ENCODE measurements at places on chromosomes 2 and 18.

DNA sequence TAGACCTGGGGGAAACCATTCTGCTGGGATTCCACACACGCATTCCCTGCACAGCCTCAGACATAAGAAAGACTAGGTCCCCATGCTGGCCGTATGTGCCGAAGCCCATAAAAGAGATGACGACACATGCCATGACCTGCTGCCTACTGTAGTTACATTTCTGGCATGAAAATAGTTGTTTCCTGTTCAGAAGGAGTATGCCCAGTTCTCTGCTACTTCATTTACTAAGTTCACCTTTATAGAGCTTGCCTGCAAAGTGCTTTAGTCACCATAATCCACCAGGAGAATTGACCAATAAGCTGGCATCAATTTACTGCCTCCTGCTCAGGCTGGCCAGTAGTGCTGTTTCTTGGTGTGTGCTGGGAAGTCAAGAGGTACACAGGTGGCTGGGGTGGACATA is 150.2 kb upstream of the ALPP start:
- no peak for DNase-seq

DNA sequence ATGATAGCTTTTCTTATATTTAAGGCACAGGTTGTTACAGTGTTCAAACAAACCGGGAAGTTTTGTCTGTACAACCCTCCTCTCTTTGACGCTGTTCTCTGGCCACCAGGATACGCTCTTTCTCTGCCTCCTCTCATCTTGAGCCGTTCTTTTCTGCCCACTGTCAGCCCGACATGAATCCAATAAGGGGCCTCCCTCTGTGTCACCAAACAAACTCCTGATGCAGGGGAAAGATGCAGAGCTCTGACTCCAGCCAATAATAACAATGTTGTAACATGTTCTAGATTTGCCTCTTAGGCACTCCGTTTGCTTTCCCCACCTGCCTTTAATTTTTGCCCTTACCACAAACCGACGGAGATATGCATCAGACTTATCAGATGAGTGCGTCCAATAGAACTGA is 449.3 kb downstream of the SLC4A3 start:
- DNase-seq = no peak

DNA sequence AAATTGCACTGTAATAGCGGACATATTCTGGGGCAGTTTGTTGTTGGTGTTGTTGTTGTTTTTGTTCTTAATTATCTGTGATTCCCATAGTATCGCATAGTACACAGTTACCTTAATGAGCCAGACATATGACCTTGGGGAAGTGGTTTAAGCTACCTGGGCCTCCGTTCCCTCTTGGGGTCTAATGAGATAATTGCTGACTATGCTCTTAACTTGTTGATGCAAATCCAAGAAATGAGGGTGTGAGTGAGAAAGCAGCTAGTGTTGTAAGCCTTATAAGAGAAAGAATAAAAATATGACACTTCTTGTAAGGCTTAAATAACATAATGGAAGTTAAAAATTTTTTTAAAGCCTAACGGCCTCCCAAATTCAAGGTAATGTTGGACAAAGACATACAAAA is 7.1 kb downstream of the NMI start:
- DNase-seq = no peak

GRCh38 chr2:74199871-74200305 is 1.5 kb downstream of the MTHFD2 start:
- no peak for DNase-seq

GRCh38 chr2:212941361-212941760 is 210.1 kb downstream of the IKZF2 start:
- DNase-seq = no peak

- no peak for DNase-seq
Observed at GRCh38 chr2:136060416-136060815, 57.5 kb downstream of the CXCR4 start.

DNA sequence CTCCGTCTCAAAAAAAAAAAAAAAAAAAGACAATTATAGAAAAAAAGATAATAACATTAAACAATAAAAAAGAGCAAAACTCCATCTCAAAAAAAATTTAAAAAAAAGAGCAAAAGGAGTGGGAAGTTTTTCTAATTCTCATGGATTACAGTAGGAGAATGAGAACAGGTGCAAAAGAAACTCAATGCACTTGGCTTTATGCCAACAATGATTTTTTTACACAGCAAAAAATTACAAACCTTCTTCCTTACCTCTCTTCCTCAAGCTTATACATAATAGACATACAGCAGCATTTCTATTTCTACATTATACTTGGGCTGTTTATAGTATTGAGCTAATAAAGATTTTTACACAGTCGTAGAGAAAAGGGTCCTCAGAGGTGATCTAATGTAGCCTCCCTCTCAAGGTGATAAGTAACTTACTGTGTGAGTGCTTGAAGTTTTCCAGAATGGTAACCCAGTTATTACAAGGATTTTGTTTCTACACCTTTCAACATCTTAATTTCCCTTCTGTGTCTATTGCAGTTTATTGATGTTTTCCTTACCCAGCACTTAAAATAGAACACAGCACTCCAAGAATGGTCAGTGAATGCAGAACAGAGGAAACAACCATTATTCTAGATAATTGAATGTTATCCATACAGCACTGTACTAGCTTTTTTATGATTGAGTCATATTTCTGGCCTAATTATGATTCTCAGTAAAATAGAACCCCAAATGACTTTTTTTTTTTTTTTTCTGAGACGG is 34.9 kb upstream of the RNF138 start:
- DNase-seq = no peak

- no peak for DNase-seq
Observed at GRCh38 chr2:219698748-219699439, 71.5 kb downstream of the SLC4A3 start.

DNA sequence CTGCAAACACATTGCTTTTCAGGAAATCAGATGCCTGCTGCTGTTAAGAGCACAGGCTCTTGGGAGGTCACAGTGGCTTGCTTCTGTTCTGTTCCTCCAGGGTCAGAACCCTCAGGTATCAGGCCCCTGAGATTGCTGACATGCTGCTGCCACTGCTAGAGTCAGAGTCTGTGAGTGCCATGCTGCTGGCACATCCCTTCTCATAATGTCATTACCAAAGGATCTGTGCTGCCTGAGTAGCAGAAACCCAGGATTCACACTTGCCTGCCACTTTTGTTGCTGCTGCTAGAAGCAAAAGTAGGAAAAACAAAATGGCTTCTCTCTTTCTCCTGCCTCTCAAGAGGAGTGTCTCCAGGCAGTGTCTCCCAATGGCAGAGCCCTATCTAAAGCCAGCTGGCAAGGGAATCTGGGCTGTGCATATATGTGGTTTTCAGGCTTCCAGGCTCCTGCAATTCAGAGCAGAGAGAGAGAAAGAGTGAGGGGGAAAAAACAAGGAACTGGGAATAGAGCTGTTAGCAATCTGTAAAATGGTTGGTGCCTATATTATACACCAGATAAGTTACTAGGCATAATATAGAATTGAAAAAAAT is 180.3 kb downstream of the MYCN start:
- no peak for DNase-seq

DNA sequence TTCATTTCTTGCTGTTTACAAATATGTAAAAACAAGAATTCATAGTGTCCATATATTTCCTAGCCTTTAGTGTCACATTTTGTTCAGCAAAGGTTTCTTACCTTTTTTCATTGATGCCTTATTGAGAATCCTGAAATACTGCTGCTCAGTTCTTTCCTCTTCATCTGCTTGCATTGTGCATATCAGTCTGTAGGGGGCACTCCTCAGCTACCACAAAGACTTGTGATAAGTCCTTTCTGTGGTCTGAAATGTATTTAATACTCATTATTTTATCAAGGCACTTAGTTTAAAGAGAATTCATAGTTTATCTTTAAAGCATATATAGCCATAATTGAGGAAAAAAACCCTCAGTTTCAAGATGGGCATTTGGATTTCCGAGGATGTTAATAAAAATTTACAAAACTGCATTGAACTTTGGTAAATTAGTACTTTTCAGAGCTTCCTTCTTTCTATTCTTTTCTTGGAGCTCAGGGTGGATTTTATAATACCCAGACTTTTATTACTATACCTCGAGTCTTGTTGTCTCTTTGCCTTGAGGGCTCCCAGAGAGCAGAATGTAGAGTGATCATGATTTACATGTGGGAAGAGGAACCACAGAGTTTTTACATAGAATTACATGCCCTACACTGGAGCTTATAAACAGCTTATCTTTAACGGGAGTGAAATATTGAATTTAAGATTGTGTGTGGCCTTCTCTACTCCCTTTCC is 570.1 kb downstream of the PLCL1 start:
- DNase-seq = peak; percentile 66

GRCh38 chr2:177689623-177690022 is 297.1 kb downstream of the AGPS start:
- no peak for DNase-seq

GRCh38 chr2:43482961-43483360 is 112.9 kb downstream of the THADA start:
- DNase-seq = no peak

DNA sequence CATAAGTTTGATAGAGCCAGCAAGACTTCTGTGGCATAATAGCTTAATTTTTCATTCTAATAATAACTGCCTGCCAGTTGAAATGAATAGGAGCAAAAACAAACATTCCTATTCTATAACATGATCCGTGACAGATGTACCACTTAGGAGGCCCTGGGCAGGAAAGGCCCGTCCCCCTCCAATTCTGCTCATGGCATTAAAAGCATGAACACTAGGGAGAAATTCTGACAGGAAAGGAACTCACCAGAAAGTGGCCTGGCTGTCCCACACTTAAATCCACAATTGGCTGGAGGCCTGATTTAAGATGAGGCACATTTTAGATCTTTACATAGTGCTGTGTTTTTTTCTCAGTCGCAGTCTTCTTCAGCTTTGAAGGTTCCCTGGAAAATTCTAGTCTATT is 261.9 kb upstream of the ETAA1 start:
- DNase-seq = no peak

- no peak for DNase-seq
Observed at GRCh38 chr2:238861013-238861730, 13.3 kb downstream of the TWIST2 start.

GRCh38 chr2:43332653-43333052 is 106.2 kb upstream of the ZFP36L2 start:
- no peak for DNase-seq

DNA sequence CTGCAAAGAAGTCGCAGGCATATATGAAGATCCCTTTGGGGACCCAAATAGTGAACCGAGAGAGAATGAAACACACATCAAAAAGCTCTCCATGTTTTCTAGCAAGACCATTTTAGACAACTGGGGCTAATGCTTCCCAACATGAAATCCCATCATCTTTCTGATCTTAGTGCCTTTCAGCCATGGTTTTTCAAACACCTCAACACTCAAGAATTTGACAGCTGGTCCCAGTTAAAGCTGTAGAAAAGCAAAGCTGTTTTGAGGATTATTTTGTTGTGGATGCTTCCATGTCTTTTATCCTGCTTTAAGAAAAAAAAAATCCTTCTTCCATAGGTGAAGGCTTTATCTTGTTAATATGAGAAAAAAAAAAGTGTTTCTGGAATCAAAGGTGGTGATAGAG is 259.1 kb downstream of the STK39 start:
- DNase-seq = no peak

GRCh38 chr2:118498943-118499342 is 348.5 kb downstream of the EN1 start:
- DNase-seq = no peak

DNA sequence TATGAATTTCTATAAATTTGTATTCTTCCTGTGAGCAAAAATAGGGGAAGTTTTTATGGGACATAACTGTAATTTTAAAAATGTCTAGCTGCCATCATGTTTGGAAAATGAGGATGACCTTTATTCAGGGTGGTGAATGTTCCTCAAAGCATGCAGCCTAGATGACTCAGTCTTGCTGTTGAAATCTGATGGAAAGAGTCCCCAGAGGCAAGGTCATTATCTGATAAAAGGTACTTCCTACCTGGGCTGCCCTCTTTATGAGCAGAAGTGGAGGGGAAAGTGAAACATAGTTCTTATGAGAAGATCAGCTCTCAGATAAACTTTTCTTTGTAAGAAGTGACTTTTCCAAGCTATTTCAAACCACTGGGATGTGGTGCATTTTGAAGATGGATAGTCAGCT is 1144.7 kb upstream of the PIK3C3 start:
- no peak for DNase-seq

DNA sequence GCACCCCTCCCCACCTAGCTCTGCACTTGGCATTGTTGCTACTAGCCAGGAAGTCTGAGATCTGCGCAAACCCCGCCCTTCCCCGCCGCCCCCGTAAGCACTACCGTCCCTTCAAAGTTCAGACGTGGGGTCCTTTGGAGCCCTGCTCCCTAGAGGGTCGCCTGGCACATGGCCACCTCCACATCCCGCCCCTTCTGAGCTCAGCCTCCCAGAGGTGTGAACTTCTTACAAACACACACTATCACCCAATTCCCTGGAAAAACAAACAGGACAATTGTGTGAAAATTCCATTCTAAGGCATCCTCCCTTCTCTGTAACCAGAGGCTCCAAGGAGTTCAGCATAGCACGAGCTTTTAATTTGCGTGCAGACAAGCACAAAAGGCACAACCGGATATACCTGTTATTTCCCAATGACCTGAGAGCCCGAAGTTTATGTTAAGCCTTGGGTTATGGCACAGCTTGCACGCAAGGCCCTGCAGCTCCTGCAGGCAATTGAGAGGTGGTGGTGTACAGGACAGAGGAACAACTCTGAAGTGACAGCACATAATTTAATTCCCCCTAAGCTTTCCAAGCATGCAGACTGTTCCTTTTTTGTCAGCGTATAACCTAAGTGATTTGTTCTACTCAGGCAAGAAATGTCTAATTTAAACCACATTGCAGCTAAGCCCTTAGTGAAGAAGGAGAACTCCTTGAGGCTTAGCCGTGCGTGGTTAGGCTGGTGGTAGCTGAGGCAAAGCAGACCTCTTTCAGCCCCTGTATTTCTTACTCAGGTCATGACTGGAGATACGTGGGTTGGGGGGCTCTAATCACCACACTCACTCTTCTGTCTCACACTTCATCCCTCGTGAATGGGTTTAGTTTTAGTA is 20.3 kb upstream of the CYP1B1 start:
- DNase-seq = no peak

GRCh38 chr2:106269591-106270291 is 75.6 kb upstream of the UXS1 start:
- DNase-seq = no peak
